ENCODE measurements at places on chromosomes 2 and 18.

GRCh38 chr2:19462256-19462645 is 103.8 kb upstream of the OSR1 start:
- H3K4me1 ChIP-seq, result peaks cover 3% of the 10 kb centered on the region
- no peak for DNase-seq
- H3K27ac ChIP-seq, result no peak overlapping the region
- H3K27me3 ChIP-seq, result no peaks in the 10 kb centered on the region

DNA sequence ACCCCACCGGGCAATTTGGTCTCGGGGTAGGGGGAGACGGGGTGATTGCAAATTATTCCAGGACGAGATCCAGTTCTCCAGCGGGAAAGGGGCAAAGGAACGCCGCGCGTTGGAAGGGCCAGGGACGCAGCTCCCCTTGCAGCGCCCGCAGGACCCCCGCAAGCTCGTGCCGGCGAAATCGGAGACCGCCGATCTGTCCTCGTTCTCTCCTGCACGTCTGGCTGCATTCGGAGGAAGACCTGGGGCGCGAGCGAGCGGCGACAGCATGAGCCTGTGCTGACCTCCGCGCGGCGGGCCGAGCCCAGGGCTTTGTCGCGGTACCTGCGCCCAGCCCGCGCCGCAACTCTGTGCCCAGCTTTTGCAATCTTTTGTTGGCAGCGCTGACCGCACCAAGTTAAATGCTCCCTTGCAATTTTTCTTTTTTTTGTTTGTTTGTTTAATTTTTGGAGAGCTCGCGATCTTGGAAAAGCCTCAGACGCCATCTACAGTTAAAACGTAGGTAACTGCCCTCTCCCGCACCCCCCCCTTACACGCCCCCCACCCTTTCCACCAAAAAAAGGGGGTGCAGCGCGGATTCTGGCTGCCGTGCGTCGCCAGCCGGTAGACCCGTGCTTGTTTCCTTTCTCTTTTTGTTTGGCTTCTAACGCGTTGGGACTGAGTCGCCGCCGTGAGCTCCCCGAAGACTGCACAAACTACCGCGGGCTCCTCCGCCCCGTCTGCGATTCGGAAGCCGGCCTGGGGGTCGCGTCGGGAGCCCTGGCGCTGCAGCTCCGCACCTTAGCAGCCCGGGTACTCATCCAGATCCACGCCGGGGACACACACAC is 667 bp downstream of the TRIB2 start:
- H3K27me3 ChIP-seq, result no peaks in the 10 kb centered on the region
- peaks cover 2% of the 10 kb centered on the region for H3K36me3 ChIP-seq
- peak overlapping the region; percentile 98 for H3K4me3 ChIP-seq

DNA sequence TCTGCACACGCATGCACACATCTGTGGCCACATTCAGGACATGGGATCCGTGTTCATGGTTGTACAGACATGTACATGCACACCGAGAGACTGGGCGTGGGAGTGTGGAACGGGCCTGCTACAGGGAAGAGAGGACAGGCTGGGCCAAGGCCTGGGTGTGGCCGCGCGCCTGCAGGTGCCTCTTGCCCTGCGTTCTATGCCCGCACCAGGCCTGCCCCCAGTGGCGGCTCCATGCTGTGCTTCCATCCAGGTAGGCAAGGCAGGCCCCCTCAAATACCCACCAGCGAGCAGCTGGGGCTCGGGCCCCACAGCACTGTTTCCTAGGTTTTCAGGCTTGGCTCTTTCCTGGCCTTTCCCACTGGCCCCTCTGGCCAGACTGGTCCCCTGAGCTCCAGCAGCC is 15.5 kb upstream of the PTMA start:
- H3K4me1 ChIP-seq, result peaks cover 3% of the 10 kb centered on the region
- no peaks in the 10 kb centered on the region for H3K36me3 ChIP-seq

GRCh38 chr2:178265851-178266250 is 71.5 kb downstream of the OSBPL6 start:
- peaks cover 2% of the 10 kb centered on the region for H3K27me3 ChIP-seq
- H3K4me1 ChIP-seq, result no peaks in the 10 kb centered on the region
- no peak overlapping the region for H3K4me3 ChIP-seq
- no peaks in the 10 kb centered on the region for H3K36me3 ChIP-seq
- H3K27ac ChIP-seq, result no peak overlapping the region

DNA sequence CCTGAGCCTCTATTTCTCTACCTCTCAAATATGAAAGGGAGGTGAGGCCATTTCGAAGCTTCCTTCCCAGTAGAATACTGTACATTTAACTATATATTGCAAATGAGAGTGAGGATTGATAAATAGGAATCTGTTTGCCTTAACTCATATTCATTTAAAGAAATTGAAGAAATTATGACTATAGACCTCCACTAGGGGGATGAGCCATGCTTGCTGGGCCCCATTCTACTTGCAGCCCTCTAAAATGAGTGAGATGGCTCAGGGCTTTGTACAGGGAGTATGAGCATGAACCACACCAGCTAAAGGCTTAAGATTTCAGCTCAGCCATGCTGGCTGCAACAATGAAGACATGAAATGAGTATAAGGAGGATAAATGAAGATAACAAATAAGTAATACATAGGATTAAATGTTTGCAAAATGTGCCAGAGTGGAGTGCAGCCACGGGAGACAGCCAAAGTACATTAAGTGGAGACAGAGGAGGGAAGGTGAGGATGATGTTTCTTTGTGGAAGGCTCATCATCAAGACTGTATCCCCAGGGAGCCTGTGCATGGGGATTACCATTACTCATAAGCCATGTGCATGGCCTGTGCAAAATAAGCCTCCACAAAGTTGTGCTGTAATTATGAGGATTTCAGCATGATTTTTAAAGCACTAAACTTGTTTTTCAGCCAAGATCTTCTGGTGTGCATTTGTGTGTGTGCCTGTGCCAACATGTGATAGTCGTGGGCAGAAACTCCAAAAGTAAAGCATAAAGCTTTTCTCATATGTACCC is 300.8 kb downstream of the CNTNAP5 start:
- no peak for DNase-seq
- peaks cover 14% of the 10 kb centered on the region for H3K4me1 ChIP-seq
- no peak overlapping the region for H3K27ac ChIP-seq

GRCh38 chr2:55099878-55100820 is 49.9 kb upstream of the RTN4 start:
- no peaks in the 10 kb centered on the region for H3K36me3 ChIP-seq
- no peak for DNase-seq
- no peaks in the 10 kb centered on the region for H3K27me3 ChIP-seq
- no peak overlapping the region for H3K27ac ChIP-seq
- H3K4me1 ChIP-seq, result no peaks in the 10 kb centered on the region

GRCh38 chr2:148971547-148971946 is 67.0 kb upstream of the LYPD6B start:
- H3K27me3 ChIP-seq, result no peaks in the 10 kb centered on the region
- H3K4me1 ChIP-seq, result peaks cover 2% of the 10 kb centered on the region
- peaks cover 4% of the 10 kb centered on the region for H3K36me3 ChIP-seq
- no peak overlapping the region for H3K4me3 ChIP-seq

GRCh38 chr2:120983344-120983743 is 247.7 kb downstream of the GLI2 start:
- H3K4me3 ChIP-seq, result no peak overlapping the region
- H3K27me3 ChIP-seq, result peaks cover 71% of the 10 kb centered on the region
- H3K36me3 ChIP-seq, result no peaks in the 10 kb centered on the region
- no peaks in the 10 kb centered on the region for H3K4me1 ChIP-seq

GRCh38 chr18:58865701-58866065 is 1.0 kb downstream of the ZNF532 start:
- H3K4me3 ChIP-seq, result peak overlapping the region; percentile 66
- peak overlapping the region; percentile 97 for H3K27ac ChIP-seq
- DNase-seq, result no peak
- peaks cover 30% of the 10 kb centered on the region for H3K36me3 ChIP-seq

- H3K27ac ChIP-seq, result no peak overlapping the region
- H3K36me3 ChIP-seq, result no peaks in the 10 kb centered on the region
- no peak overlapping the region for H3K4me3 ChIP-seq
- peaks cover 3% of the 10 kb centered on the region for H3K27me3 ChIP-seq
- H3K4me1 ChIP-seq, result no peaks in the 10 kb centered on the region
Observed at GRCh38 chr2:152222975-152223637, 47.5 kb upstream of the STAM2 start.

DNA sequence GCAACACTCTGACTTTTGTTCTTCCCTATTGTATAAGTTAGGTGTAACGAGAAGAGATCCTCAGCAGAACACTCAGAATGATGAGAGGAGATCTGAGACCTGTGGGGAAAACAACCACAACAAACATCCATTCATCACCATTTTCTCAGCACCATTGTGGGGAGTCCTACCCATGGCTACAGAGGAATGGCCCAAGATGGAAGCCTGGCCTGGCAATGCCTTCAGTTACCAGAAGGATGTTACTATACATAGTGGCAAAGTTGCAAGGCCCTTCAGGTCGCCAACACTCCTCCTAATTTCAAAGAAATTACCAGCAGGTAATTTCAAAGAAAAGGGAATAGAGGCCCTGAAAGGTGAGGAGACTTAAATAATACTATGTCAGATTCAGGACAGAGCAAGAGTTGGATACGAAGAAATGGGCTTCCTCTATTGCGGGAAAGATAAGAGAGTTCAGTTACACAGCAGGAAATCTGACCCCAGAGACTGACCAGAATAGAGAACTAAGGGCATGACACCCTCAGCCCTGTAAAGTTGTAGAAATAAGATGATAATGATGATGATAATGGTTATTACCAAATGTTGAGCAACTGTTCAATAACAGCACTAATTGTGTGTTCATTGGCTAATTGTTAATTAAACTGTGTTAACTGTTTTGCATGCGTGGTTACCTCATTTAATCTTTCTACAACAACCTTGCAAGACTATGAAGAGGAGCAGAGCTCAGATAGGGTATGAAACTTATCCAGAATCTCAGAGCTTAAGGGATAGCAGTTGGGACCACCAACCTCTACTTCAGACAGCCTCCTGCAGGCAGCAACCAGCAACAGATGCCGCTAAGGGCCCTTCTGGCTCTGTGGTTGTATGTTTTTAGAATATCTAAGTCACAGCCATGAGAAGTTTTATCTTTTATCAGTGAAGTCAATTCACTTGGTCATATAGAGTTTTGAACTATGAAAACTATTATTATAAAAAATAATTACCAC is 37.5 kb downstream of the DHRS9 start:
- H3K4me3 ChIP-seq, result no peak overlapping the region
- H3K4me1 ChIP-seq, result peaks cover 6% of the 10 kb centered on the region
- H3K27ac ChIP-seq, result no peak overlapping the region
- peaks cover 27% of the 10 kb centered on the region for H3K27me3 ChIP-seq
- DNase-seq, result no peak

- no peak for DNase-seq
- no peaks in the 10 kb centered on the region for H3K4me1 ChIP-seq
- H3K36me3 ChIP-seq, result no peaks in the 10 kb centered on the region
- H3K27ac ChIP-seq, result no peak overlapping the region
- H3K4me3 ChIP-seq, result no peak overlapping the region
Observed at GRCh38 chr2:20702563-20702962, 35.6 kb downstream of the GDF7 start.

All from progenitor cell of endocrine pancreas (in vitro differentiated cells).